IgD-negative memory B cell (primary cell): ENCODE measurements at places on chromosomes 2 and 18. TPM values are rescaled to one million over a fixed set of nuclear protein-coding genes. Genes with fewer than 3 reads are reported as not detected.

Gene PLEKHB2
- 46.3 TPM for polyA plus RNA-seq

Gene ABI2
- polyA plus RNA-seq, result 12.9 TPM

Gene KATNAL2
- polyA plus RNA-seq, result 0.59 TPM

Gene GKN2
- not detected for polyA plus RNA-seq

Gene TUBB8B
- 0.38 TPM for polyA plus RNA-seq

Gene GNAL
- 0.20 TPM for polyA plus RNA-seq

Gene CNTNAP5
- polyA plus RNA-seq, result not detected

Gene PLGLB1
- 1.5 TPM for polyA plus RNA-seq

Gene FHL2
- polyA plus RNA-seq, result 0.15 TPM

Gene EVX2
- not detected for polyA plus RNA-seq

Gene RGPD6
- 3.5 TPM for polyA plus RNA-seq

Gene RTTN
- polyA plus RNA-seq, result 5.0 TPM

Gene MC4R
- polyA plus RNA-seq, result not detected

Gene IL1R2
- polyA plus RNA-seq, result not detected

Gene GALR1
- polyA plus RNA-seq, result not detected

Gene HAAO
- 5.7 TPM for polyA plus RNA-seq

Gene GPR39
- not detected for polyA plus RNA-seq

Gene ALPP
- not detected for polyA plus RNA-seq

Gene INHBB
- not detected for polyA plus RNA-seq

Gene SKOR2
- not detected for polyA plus RNA-seq

Gene ZNF516
- polyA plus RNA-seq, result 1.2 TPM

Gene STPG4
- polyA plus RNA-seq, result not detected

Gene DIPK1C
- not detected for polyA plus RNA-seq

Gene GCG
- not detected for polyA plus RNA-seq

Gene IGFBP2
- not detected for polyA plus RNA-seq

Gene FBXO15
- polyA plus RNA-seq, result 0.90 TPM

Gene TSPYL6
- not detected for polyA plus RNA-seq

Gene BARD1
- polyA plus RNA-seq, result 12.6 TPM

Gene PLA2R1
- not detected for polyA plus RNA-seq

Gene UGT1A1
- not detected for polyA plus RNA-seq

Gene VAMP5
- polyA plus RNA-seq, result 43.0 TPM

Gene GALNT14
- 0.68 TPM for polyA plus RNA-seq

Gene TNFRSF11A
- polyA plus RNA-seq, result not detected

Gene PNKD
- polyA plus RNA-seq, result 126 TPM

Gene SCYGR4
- polyA plus RNA-seq, result not detected

Gene ADGRF3
- 0.38 TPM for polyA plus RNA-seq

Gene LRRC30
- polyA plus RNA-seq, result not detected

Gene DSEL
- not detected for polyA plus RNA-seq

Gene LBH
- polyA plus RNA-seq, result 163 TPM

Gene TGFBRAP1
- 23.2 TPM for polyA plus RNA-seq
